ENCODE measurements at places on chromosomes 7 and 10.

DNA sequence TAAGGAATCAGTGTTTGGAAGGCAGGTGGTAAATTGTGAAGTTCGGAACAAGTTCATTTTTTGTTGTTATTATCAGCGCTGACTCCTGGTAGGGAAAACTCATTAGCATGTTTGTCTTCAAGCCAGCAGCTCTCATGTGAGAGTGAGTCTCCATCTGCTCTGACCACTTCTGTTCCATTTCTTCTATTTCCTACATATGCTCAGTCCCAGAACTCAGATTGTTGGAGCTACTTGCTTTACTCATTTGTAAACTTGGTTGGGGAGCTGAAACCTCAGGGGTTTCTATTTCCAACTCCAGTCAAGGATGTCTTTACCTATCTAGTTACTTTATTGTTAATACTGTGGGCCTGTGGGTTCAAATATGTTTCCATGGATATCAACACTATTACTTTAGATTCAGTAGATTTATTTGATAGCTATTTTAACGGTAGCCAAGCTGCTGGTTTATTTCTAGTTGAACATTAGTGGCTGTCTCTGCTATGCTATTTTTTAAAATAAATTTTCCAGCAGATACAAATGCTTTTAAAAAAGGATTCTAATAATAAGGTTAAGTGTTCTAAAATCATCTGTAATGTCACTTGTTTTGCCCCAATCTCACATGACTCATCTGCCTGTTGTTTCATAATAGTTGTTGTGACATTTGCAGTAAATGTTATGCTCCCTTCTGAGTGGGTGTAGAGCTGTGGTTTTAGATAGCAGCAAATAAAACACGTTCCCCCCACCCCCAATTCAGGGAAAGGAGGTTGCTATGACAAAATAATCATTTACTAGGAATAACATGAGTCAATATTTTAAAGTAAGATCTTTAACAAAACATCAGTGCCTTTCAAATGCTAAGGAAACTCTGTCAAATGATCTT lies 143.3 kb downstream of the HDAC9 start:
- DNase-seq, result peak; percentile 79

DNA sequence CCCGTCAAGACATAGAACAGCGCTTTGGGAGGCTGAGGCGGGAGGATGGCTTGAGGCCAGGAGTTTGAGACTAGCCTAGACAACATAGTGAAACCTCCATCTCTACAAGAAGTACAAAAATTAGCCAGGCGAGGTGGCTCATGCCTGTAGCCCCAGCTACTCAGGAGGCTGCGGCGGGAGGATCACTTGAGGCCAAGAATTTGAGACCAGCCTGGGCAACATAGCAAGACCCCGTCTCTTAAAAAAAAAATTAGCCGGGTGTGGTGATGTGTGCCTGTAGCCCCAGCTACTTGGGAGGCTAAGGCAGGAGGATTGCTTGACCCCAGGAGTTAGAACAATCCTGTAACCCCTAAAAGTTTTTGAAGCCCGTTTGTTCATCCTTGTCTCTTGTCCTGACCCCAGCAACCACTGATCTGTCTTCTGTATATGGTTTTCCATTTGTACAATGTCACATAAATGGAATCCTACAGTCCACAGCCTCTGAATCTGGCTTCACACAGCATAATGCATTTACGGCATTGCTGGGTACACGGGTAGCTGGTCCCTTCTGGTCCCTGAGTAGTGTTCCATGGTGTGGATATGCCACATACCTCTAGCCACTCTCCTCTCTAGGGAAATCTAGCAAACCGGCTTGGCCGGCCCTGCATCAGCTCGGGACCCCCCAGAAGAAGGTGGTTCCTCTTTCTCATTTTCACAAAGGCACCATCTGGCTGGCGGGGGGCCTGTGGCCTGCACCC lies 8.4 kb downstream of the GTF2IRD1 start:
- no peak for DNase-seq

DNA sequence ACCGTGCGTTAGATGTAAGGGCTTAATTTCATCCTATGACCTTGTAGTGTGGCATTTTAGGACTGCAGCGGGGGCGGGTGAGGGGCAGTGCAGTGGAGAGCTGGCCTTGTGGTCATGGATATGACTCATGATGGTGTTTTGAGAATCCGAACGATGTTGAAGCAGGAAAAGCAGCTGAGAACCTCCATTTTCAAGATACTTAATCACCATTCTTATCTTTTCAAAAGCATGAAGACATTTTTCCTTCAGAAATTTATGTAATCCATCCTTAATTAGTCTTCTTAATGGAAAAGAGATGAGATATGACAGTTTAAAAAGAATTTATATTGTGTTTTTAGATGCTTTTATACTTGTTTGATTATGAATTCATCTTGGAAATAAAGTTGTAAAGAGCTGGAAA lies 9.6 kb downstream of the ATP5F1C start:
- DNase-seq, result peak; percentile 79

DNA sequence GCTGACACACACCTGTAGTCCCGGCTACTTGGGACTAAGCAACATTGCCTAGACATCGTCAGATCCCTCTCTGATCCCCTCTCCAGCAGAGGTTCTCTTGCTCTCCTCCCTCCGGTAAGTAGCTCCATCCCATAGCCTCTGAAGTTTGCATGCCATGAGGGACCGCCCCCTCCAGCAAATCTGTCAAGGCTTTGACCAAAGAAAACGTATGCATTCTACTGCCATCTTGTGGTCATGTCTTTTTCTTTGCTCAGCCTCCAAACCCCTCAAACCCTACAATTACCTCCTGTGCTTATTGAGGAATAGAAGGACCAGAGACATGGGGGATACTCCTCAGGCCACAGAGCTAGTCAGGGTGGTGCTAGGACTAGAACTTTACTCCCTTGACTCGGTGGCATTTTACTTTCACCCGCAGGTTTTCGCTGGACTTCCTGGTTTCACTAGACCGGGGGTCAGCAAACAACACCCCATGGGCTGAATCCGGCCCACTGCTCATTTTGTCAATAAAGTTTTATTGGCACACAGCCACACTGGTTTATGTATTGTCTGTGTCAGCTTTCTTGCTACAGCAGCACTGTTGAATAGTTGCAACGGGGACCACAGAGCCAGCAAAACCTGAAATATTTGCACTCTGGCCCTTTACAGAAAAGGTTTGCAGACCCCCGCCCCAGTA lies 202.6 kb upstream of the FOXK1 start:
- DNase-seq, result peak; percentile 1

- DNase-seq, result no peak
Observed at GRCh38 chr10:118052816-118053215, 6.1 kb upstream of the RAB11FIP2 start.

DNA sequence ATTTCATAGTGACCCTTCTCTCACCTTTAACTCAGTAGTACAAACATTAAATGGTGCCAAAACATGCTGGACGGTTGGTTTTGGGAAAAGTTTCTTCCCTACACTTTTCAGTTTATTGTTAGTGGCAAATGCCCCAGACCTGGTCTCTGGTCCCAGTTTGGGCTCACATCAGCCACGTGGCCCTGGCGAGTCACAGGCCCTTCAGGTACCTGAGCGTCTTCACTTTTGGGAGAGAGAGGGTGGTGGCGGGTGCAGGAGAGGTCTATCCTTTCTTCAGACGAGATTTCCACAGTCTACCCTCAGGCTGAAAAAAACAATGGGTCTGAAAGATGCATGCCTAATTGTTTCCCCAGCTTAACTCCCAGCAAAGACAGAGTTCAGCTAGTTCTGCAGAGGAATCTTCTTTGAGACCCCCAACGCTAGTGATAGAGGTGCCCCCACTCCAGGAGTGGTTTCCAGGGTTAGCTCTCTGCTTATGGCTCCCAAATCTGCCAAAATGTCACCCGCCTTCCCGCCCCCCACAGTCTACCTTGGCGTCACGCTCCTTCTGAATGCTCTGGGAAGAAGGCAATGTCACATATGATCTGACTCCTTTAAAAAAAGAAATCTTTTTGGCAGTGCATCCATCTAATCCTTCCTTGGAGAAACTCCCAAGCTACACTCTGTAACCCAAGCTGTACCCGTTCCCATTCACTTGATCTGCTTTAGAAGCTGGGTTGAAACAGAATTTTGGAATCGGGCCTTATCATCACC lies 384.8 kb upstream of the FOXK1 start:
- DNase-seq, result no peak

GRCh38 chr7:32416846-32417245 lies 73.3 kb downstream of the LSM5 start:
- DNase-seq, result no peak

DNA sequence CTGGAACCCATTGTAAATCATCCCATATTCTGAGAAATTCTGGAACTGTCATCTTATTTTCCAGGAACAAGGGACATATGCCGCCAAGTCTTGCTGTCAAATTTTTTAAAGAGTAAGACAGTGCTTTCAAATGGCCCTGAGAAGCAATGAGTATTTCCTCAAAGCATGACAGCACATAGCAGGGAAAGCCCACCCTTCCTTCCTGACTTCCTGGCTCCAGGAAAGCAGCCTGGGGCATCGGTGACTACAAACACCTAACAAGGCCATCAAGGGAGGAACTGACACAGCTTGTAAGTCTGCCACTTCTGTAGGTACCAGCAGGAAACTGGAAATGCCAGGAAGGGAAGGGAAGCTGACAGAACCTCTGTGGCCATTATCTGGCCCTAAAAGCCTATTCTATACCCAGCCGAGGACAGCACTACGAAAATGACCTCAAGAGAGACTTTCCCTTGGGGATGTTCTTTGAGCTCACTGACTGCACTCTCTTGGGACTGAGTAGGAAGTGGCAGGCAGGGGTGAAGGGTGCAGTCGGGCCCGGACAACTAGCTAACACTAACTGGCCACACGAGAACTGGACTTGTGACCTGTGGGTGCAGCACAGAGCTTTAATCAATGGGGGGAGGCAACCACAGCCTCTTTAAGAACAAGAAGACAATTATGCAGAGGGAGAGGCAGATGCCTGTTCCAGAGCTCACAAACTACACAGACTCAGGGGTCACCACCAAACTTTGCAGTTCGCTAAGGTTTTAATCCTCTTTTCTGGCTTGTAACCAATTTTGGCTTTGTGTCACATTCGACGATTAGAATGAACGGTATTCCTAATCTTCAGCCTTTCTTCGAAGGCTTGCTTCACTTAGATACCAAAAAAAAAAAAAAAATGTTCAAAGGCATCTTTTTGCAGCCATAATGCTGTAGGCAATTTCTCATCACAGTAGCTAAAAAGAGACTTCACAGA lies 52.0 kb downstream of the GRB10 start:
- no peak for DNase-seq

DNA sequence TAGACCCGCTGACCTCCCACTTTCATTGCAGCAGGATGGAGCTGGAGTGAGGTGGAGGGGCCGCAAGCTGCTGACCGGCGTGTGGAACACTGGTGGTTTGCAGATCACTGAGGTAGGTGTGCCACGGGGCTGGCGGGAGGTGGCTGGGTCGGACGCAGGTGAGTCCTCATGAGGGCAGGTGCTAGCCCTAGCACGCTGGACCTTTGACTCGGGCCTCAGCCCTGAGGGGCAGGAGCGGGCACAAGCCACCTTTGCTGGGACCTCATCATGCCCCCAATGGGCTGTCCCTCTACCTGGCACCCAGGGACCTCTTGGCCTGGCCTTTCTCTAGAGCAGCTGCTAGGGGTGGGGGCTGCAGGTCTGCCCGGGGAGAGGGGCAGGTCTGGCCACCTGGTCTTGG lies 93.3 kb downstream of the ZMIZ1 start:
- no peak for DNase-seq

DNA sequence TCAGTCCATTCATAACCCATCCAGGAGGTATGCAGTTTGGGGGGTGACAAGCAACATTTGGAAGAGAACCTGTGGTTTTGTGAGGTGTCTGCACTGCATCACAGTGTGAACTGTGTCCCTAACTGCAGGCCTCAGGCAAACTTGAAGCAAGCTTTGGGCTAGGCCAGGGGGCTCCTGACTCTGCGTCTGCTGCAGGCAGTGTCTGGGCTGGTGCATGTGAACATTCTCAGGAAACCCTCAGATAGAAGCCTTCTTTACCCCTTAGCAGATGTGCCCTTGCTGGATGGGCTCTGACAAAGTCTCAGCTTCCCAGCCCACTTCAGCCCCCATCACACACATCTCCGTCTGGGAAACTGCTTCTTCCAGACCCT lies 61.0 kb downstream of the VIPR2 start:
- DNase-seq, result no peak

DNA sequence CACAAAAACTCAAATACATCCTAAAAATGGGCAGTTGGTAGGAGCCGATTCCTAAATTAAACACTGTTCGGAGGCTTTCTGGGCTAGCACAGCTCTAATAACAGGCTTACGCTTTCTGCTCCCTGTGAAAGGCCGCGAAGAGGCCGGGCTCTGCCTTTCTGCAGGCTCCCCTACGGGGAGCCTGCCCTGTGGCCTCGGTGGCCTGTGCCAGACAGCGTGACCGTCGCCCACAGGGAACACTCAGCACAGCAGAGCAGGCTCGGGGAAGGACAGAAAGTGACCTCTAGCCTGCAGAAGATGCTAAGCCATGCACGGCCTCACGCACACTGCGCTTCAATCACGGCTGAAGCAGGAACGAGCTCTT lies 64.2 kb downstream of the DIP2C start:
- DNase-seq, result no peak

DNA sequence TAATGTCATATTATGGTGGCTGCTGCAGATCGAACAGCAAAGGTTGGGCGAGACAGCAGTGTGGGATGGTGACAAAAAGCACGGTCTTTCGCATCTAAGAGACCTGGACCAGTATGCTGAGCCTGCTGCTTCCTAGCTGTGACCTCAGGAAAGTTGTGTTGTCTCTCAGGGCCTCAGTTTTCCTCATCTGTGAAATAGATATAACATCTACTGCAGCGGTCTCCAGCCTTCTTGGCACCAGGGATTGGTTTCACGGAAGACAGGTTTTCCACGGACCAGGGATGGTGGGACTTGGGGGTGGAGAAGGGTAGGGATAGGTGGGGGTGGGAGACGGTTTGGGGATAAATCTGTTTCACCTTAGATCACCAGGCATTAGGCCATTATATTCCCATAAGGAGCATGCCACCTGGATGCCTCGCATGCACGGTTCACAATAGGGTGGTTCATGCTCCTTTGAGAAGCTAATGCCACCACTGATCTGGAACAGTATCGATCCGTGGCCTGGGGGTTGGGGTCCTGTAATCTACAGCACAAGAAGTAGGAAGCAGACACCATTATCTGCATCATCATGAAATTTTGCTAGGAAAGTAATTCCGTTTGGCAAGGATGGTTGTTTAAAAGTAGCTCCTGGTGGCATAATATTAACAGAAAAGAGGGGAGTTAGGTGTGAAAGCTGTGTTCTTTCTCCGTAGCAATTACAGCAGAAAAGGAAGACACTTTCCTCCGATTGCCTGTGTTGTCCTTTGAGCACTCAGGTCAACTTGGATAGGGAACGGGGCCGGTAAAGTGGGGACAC lies 10.8 kb downstream of the KLF6 start:
- no peak for DNase-seq
